ENCODE measurements at places on chromosomes 2 and 18. TPM values are rescaled to one million over a fixed set of nuclear protein-coding genes. Genes with fewer than 3 reads are reported as not detected.

NFATC1 gene
- total RNA-seq: 16.0 TPM

MFSD2B gene
- total RNA-seq: 0.31 TPM

DOK6 gene
- 2.9 TPM for total RNA-seq

RPRM gene
- 0.50 TPM for total RNA-seq

NXPH2 gene
- not detected for total RNA-seq

DSG1 gene
- not detected for total RNA-seq

CCBE1 gene
- total RNA-seq: 34.4 TPM

All from left lung (tissue), 14 donors.